ENCODE measurements at places on chromosomes 7 and 10. TPM values are rescaled to one million over a fixed set of nuclear protein-coding genes. Genes with fewer than 3 reads are reported as not detected.

WNT16 gene
- not detected for total RNA-seq

EIF5AL1 gene
- total RNA-seq: 0.53 TPM

LGI1 gene
- not detected for total RNA-seq

WASHC2A gene
- total RNA-seq: 49.3 TPM

NAT16 gene
- not detected for total RNA-seq

FGL2 gene
- total RNA-seq: not detected

TSPAN13 gene
- total RNA-seq: 37.5 TPM

PRTFDC1 gene
- 2.8 TPM for total RNA-seq

C10orf53 gene
- not detected for total RNA-seq

FMC1 gene
- 7.5 TPM for total RNA-seq
